Stomach (tissue), 19 donors: ENCODE measurements at places on chromosomes 5 and 9. TPM values are rescaled to one million over a fixed set of nuclear protein-coding genes. Genes with fewer than 3 reads are reported as not detected.

GRCh38 chr5:65255294-65255693 is 226.4 kb downstream of the ADAMTS6 start:
- DNase-seq: no peak

GRCh38 chr5:168030912-168031311 is 260.5 kb upstream of the WWC1 start:
- no peak for DNase-seq

DNA sequence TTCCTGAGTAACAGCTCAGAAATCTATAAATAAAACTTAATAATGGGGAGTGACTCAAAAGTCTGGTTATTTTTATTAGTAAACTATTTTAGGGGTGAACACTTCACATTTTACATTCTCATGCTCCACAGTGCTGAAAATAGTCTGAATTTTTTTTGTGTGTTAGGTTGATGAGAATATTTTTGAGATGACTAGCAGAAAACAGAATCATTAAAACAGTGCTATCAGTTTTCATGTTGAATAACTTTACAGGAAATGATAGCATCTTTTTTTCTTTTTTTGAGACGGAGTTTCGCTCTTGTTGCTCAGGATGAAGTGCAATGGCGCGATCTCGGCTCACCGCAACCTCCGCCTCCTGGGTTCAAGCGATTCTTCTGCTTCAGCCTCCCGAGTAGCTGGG is 60.3 kb downstream of the TMC1 start:
- no peak for DNase-seq

- peak; percentile 90 for DNase-seq
These were observed 34.1 kb upstream of the PLIN2 start for GRCh38 chr9:19161257-19162025.

DNA sequence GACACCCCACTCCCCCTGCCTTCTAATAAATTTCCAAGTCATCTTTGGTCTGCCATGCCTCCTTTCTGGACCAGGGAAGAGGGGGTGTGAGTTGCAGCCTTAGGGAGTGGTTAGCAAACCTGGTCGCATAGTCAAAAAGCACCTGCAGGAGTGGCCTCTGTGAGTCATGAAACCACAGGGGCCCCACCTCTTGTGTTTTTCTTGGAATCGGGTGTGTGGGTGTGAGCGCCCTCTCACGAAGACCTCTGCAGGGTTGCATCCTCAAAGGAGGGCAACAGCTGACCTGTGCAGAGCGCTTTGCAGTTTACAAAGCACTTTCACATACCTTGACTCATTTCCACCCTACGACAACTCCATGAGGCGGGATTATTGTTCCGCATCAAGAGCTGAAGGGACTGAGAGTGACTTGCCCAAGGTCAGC is 36.8 kb upstream of the TEX48 start:
- DNase-seq: peak; percentile 65

GRCh38 chr5:143435210-143435657 is 31.7 kb upstream of the NR3C1 start:
- DNase-seq: peak; percentile 53

Gene ELAVL2
- not detected for total RNA-seq

Gene GRM6
- total RNA-seq: not detected

Gene FAM170A
- total RNA-seq: not detected
